ENCODE measurements at places on chromosomes 3 and 15. TPM values are rescaled to one million over a fixed set of nuclear protein-coding genes. Genes with fewer than 3 reads are reported as not detected.

RBP2 gene
- not detected for total RNA-seq

MYL3 gene
- 3.3 TPM for total RNA-seq

CYP8B1 gene
- total RNA-seq, result not detected

ROPN1 gene
- not detected for total RNA-seq

ZNF620 gene
- total RNA-seq, result 9.6 TPM

GP5 gene
- total RNA-seq, result 0.30 TPM

VGLL4 gene
- total RNA-seq, result 47.8 TPM

ARRDC4 gene
- 39.6 TPM for total RNA-seq

GOLGA6L4 gene
- total RNA-seq, result 3.8 TPM

ADCY5 gene
- 23.0 TPM for total RNA-seq

RYR3 gene
- total RNA-seq, result 0.34 TPM

TIGIT gene
- total RNA-seq, result 1.6 TPM

ENTPD3 gene
- total RNA-seq, result 3.3 TPM

KIF15 gene
- total RNA-seq, result 2.3 TPM

ITIH3 gene
- 10.5 TPM for total RNA-seq

CHST2 gene
- 11.9 TPM for total RNA-seq

KBTBD8 gene
- 6.4 TPM for total RNA-seq

GOLGA8T gene
- 0.26 TPM for total RNA-seq

C3orf80 gene
- 0.30 TPM for total RNA-seq

EOGT gene
- 29.9 TPM for total RNA-seq

C3orf85 gene
- not detected for total RNA-seq

PPP2R3A gene
- 8.8 TPM for total RNA-seq

XCR1 gene
- 0.37 TPM for total RNA-seq

CCDC13 gene
- total RNA-seq, result 2.4 TPM

PTX3 gene
- 8.3 TPM for total RNA-seq

ALPK3 gene
- 36.4 TPM for total RNA-seq

DPPA4 gene
- 0.37 TPM for total RNA-seq

THRB gene
- total RNA-seq, result 12.6 TPM

BMF gene
- 25.3 TPM for total RNA-seq

MASP1 gene
- 5.9 TPM for total RNA-seq

SLC28A2 gene
- not detected for total RNA-seq

IL17RD gene
- 0.30 TPM for total RNA-seq

FES gene
- 33.4 TPM for total RNA-seq

VEPH1 gene
- total RNA-seq, result 229 TPM

REC114 gene
- total RNA-seq, result not detected

HESX1 gene
- 0.91 TPM for total RNA-seq

TGM4 gene
- not detected for total RNA-seq
